AG20443 (cell line): ENCODE measurements at places on chromosomes 2 and 18.

GRCh38 chr2:9288681-9289338, 82.2 kb downstream of the ASAP2 start:
- peak; percentile 57 for DNase-seq

DNA sequence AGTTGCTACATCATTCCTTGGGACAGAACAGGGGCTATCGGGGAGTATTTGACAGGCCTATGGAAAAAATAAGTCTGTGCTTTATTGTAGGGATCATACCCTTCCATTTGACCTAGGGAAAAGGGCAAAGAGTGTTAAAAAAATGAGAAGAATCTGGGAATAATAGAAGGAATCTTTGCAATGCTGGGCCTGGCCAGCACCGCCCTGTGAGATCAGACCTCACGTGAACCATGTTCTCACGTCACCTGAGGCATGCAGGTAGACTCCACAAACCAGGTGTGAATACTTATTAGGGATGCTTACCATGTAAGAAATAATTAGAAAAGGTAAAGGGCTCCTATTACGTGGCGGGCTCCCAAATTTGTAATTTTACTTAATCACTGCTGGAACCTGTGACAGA, 177.5 kb upstream of the GATA6 start:
- no peak for DNase-seq

DNA sequence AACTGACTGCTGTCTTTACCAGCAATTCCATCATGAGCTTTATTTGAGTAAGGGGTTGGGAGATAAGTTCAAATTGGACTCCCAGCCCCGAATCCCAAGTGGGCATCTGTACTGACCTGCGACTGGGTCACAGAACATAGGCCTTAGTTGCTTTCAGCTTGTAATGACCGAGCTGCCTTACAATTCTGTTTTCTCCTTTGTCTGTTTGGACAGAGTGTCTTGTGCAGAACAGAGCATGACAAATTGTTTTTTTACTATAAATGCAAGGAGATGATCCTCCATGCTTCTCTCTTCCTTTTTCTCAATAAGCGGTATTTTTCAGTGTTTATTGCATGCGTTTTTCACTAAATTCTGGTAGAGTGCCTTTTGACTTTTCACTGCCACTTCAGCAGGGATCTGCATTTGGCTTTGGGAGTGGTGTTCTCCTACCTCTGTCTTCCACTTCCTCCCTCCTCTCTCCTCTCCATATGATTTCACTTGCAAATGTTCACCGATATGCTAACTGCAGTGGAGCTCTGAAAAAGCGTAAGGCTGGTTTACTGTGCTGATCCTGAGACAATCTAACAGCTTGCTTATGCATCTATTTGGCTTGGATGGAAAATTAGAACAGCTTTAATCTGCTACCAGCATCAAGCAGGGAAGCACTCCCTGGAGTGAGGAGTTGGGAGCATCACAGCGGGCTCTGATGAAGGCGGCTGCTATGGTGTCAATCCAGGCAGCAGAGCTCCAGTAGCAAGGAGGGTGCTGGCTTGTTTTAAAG, 158.8 kb upstream of the SMIM21 start:
- DNase-seq: no peak

DNA sequence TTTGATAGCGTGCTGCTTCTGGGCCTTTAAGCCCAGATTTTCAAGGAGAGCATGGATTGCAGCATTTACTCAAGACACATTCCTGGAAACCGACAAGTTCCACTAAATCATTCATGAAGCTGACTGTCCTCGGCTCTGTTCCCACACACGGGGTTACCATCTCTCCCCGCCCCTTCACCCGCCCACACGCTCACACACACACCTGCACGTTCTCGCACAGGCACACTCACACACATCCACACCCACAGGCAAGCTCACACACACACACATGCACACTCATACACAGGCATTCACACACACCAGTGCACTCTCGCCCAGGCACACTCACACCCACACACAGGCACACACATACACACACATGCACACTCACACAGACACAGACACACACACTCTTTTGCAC, 150.0 kb upstream of the AGAP1 start:
- no peak for DNase-seq

- DNase-seq: no peak
These were observed 67.2 kb downstream of the COLEC12 start for GRCh38 chr18:433298-433697.

DNA sequence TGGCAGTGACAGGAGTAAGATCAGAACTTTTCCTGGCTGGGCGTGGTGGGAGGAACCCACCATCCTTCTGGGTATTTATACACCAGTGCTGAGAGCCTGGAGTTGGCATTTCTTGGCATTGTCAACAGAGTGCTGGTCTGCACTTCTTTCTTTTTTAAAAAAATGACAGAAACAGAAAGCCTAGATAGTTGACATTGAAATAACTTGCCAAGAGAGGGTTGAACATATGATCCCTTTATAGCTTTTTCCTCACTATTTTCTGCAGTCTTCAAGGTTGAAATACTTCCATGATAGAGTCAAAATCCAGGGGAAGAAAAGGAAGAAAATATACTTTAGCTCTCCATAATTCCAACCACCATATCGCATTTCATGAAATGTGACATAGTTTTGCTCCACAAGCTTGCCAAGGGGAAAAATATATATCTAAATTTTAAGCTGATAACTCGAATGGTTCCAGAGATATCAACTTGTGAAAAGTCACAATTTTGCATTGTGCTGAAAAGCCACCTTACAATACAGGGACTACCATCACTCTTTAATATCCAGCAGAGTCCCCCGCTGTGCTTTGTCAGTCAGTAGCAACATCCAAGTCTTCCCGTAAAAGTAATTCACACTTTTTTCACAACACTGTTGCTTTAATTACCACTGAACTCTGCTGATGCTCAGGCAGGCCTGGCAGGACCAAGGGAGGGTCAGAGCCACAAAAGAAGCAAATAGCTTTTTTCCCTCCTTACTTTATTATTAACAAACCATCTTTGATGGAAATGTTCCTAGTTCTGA, 764.9 kb upstream of the FANCL start:
- DNase-seq: no peak

GRCh38 chr2:103525756-103526155, 763.9 kb downstream of the TMEM182 start:
- no peak for DNase-seq

DNA sequence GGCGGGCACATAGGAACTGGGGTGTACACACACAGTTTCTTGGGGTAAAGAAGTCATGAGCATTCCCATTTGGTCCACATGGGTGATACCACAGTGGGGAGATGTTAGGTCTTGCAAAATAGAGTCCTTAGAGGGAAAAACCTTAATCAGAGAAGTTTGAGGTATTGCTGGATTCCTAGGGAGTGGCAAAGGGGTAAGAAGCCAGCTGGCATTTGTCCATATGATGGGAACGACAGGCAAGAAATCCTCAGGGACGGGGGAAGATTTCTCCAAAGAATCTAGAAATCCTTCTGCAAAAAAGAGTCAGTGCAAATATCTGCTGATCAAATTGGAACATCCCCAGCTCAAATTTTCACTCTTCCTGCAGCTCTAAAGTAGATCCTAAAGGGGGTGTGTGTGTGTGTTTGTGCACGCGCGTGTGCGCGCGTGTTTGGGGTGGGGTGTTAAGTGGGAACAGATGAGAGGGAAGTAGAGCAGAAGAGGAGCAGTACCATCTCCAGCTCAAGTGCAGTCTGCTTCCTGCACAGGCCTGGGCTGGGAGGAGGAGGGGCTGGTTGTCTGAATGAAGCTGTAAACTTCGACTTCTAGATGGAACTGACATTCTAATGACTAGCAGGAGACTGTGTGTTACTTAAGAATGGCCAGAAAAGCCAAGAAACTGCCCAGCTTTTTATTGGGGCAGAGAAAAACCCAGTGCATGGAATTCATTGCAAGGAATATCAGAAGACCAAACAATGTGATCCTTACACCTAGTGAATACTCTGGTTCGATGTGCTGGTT, 168.0 kb downstream of the SPP2 start:
- DNase-seq: peak; percentile 29

DNA sequence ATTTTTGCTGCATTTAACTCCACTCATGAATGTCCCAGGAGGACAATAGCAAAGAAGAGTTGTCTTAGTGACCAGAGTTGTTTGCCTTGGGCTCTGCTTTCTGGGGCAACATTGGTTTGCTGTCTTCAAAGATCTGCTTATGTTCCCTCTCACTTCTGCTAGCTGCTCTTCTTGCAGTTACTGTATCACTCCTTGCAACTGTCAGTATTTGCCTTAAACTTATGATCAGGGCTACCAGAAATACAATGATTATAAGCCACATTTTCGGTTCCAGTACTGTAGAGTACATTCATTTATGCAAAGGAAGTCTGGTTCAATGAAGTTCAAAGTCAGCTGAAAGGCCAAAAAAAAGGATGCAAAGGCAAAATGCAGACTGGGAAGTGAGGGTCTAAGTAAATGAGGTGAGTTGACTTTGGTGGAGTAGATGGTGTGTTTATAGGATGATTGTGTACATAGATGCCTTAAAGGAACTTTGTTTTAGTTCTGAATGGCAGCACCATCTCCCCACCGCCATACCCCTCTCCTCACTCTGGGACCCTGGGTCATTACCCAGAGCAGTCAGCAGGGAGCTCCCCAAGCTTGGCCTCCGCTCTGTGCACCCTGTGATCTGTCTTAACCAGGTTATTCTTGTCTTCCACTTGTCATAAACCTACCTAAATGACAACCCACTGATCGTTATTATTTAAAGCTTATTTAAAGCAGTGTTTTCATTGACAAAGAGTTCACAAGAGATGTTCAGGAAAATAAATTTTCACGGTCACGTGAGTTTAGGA, 236.0 kb downstream of the DOK6 start:
- no peak for DNase-seq
